ENCODE measurements at places on chromosomes 1 and 21. TPM values are rescaled to one million over a fixed set of nuclear protein-coding genes. Genes with fewer than 3 reads are reported as not detected.

TARBP1 gene
- total RNA-seq: 14.0 TPM

DNA sequence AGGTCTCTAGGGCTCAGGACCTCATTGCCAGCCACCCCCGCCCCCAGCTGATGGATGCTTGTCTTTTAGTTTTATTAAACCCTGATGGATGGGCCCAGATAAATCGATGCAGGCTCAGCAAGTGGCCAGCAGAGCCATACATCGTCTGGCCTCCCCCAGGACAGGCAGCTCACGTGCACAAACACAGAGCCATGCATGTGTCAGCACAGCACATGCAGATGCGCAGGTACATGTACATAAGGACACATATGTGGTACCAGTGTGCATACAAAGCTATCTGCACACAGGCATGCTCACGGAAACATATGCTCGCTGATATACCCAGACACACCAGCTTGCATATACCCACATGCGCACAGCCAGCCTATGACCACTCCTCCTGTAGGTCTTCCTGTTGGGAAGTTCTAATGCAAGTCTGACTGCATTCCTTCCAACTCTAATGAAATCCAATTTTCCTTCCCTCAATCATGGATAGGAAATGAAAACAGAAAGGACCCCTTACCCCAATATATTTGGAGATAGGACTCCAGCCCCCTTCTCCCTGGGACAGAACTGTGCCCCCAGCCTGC, 897 bp downstream of the COL16A1 start:
- H3K4me3 ChIP-seq: peak overlapping the region; percentile 39
- no peaks in the 10 kb centered on the region for H3K36me3 ChIP-seq
- peak overlapping the region; percentile 93 for H3K27ac ChIP-seq
- H3K4me1 ChIP-seq: peaks cover 58% of the 10 kb centered on the region
- peaks cover 16% of the 10 kb centered on the region for H3K27me3 ChIP-seq

GRCh38 chr1:52707927-52708655, 9.9 kb upstream of the COA7 start:
- no peak for DNase-seq
- peaks cover 5% of the 10 kb centered on the region for H3K4me1 ChIP-seq

DNA sequence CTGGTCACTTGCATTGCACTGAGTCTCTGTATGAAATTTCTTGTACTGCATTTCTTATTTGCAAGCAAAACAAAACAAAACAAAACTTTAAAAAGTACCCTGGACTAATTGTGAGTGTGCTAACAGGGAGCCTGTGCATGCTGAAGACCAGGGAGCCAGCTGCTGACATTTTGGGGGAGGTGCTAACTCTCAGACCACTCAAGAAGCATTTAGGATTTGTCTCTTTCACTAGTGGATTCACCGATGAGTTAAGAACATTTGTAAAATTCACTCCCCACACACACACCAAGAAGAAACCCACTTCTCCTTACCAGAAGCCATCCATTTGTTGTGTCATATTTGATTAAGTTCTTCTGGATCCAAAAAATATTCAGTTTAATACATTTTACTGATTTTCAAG, 95.7 kb upstream of the C1orf105 start:
- H3K27me3 ChIP-seq: no peaks in the 10 kb centered on the region
- peaks cover 14% of the 10 kb centered on the region for H3K4me1 ChIP-seq
- H3K36me3 ChIP-seq: no peaks in the 10 kb centered on the region
- no peak for DNase-seq

MYBPHL gene
- total RNA-seq: not detected

- no peaks in the 10 kb centered on the region for H3K27me3 ChIP-seq
- H3K36me3 ChIP-seq: no peaks in the 10 kb centered on the region
- H3K4me1 ChIP-seq: no peaks in the 10 kb centered on the region
- no peak overlapping the region for H3K4me3 ChIP-seq
Observed at GRCh38 chr1:79353224-79353623, 346.7 kb upstream of the ADGRL4 start.

RNU1-4 gene
- under 0.01 TPM for total RNA-seq

- H3K4me3 ChIP-seq: no peak overlapping the region
- no peak overlapping the region for H3K27ac ChIP-seq
- no peak for DNase-seq
- no peaks in the 10 kb centered on the region for H3K27me3 ChIP-seq
Observed at GRCh38 chr1:229106526-229107125, 164.3 kb upstream of the RAB4A start.

- H3K27me3 ChIP-seq: no peaks in the 10 kb centered on the region
- peak overlapping the region; percentile 58 for H3K27ac ChIP-seq
- H3K4me3 ChIP-seq: no peak overlapping the region
- no peaks in the 10 kb centered on the region for H3K36me3 ChIP-seq
Observed at GRCh38 chr1:23638188-23638619, 53.4 kb upstream of the RPL11 start.

S100A1 gene
- total RNA-seq: not detected

DNA sequence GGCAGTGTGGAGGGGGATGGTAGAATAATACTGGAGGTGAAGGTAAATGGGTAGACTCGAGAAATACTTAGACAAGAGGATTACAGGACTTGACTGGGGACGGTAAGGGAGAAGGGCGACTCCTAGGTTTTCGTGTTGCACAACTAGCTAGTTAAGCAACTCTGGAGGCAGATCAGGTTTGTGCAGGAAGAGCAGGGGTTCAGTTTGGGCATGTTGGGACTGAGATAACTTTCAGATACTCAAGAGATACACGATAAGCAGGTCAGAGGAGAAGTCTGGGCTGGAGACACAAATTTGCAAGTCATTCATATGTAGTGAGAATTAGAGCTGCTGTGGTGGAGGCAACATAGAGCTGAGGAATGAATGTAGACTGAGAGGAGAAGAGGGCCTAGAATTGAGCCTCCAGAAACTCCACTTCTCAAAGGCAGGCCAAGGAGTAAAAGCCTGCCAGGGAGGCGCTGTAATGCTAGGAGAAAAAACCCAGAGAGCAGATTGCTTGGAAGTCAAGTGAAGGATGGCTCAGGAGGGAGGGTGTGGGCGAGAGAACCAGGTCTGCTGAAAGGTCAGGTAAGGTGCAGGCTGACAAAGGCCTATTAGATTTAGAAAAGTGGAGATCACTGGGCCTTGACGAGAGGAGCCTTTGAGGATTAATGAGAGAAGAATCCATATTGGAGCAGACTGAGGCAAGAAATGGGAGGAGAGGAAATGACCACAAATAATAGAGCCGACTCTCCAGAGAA, 20.8 kb downstream of the MAB21L3 start:
- DNase-seq: no peak
- H3K27ac ChIP-seq: no peak overlapping the region
- H3K27me3 ChIP-seq: peaks cover 10% of the 10 kb centered on the region

DNA sequence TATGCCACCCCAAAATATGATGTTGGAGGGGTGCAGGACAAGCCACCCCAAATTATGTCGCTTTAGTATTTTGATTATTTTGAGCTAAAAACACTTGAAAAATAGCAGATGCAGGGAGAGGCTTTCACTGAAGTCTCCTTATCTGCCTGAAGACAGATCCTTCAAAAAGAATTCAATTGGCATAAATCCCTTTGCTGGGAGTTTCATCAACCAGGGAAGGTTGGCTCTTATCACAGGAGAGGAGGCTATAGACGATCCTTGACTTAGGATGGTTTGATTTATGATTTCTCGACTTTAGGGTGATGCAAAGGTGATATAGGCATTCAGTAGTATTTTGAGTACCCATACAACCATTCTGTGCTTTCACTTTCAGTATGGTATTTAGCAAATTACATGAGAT, 97.8 kb upstream of the CAMK1G start:
- no peaks in the 10 kb centered on the region for H3K4me1 ChIP-seq
- H3K27me3 ChIP-seq: no peaks in the 10 kb centered on the region
- no peak for DNase-seq
- no peak overlapping the region for H3K27ac ChIP-seq
- no peaks in the 10 kb centered on the region for H3K36me3 ChIP-seq

DMRTB1 gene
- not detected for total RNA-seq

ELAPOR1 gene
- 84.3 TPM for total RNA-seq

GRCh38 chr1:50454911-50455310, 31.7 kb upstream of the DMRTA2 start:
- H3K27ac ChIP-seq: no peak overlapping the region
- no peak overlapping the region for H3K4me3 ChIP-seq
- no peaks in the 10 kb centered on the region for H3K27me3 ChIP-seq
- peaks cover 11% of the 10 kb centered on the region for H3K36me3 ChIP-seq

- no peaks in the 10 kb centered on the region for H3K4me1 ChIP-seq
- DNase-seq: no peak
- peaks cover 71% of the 10 kb centered on the region for H3K36me3 ChIP-seq
- H3K4me3 ChIP-seq: no peak overlapping the region
- H3K27ac ChIP-seq: no peak overlapping the region
Observed at GRCh38 chr21:33619726-33620125, 21.8 kb downstream of the CRYZL1 start.

DNA sequence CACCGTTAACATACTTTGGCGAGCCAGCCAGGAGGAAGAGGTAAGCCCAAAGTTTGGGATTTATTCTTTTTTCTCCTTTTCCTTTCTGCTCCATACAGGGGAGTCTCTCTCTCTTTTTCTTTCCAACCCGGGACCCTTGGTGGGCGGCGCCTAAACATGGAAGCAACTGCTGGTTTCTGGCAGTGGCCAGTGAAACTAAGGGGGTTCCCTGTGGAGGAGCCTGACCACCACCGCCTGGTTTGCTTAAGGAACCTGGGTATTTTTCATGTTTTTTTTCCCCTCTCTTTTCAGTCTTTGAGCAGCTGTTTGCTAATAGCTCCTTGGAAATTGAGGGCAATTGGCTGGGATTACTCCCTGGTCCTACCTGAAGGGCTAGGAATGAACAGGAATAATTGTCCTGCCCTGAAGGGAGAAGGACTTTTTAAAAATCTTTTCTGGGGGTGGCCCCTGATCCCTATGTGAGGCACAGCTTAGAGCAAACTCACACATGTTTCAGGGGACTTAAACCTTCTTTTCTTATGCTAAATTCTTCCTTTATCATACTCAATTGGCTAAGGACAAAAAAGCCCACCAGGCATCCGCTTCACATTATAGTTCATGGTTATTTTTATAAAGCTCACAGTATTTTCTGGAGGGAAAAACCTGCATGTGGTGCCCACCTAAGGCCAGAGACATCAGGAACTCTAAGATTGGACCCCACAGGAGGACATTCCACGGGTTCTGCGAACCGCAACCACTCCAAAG, 61.3 kb upstream of the PLD5 start:
- H3K4me1 ChIP-seq: no peaks in the 10 kb centered on the region
- DNase-seq: no peak
- no peak overlapping the region for H3K27ac ChIP-seq
- no peak overlapping the region for H3K4me3 ChIP-seq
- no peaks in the 10 kb centered on the region for H3K27me3 ChIP-seq
- H3K36me3 ChIP-seq: no peaks in the 10 kb centered on the region

EFHD2 gene
- 36.2 TPM for total RNA-seq

DNA sequence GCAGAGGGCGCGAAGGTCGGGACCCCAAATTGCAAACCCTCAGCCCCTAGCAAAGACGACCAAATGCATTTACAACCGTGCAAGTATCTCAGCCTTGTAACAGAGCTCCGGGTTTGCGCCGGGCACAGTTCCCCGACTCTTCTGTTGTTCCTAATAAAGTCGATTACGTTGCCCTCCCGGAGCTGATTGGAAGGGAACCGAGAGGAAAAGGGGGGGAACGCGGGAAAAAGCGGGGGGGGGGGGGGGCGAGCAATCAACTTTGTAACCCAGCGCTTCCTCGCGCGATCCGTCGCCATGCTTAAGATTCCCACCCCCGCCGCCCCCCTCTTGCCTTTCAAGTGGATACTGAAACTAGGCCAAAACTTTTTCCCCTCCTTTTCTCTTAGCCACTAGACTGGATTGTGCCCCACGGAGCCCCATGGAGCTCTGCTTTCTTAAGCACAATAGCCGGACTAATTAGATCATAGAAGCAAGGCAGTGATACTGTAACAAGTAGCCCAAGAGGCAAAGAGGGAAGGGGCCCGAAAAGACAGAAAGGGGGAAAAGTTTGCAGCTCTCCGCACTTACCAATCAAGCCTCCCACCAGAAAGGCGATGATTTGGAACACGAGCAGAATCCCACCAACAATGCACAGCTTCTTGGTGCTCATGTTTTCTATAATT, 565 bp downstream of the WLS start:
- peaks cover 5% of the 10 kb centered on the region for H3K27me3 ChIP-seq
- peak; percentile 59 for DNase-seq
- H3K4me1 ChIP-seq: peaks cover 25% of the 10 kb centered on the region

- no peak overlapping the region for H3K4me3 ChIP-seq
- no peaks in the 10 kb centered on the region for H3K36me3 ChIP-seq
Observed at GRCh38 chr1:30807318-30808066, 49.9 kb upstream of the LAPTM5 start.

SPRR2G gene
- total RNA-seq: not detected

SPOCD1 gene
- total RNA-seq: 11.1 TPM

- no peaks in the 10 kb centered on the region for H3K36me3 ChIP-seq
- no peak for DNase-seq
- no peaks in the 10 kb centered on the region for H3K27me3 ChIP-seq
Observed at GRCh38 chr1:221965252-221965651, 223.4 kb upstream of the DUSP10 start.

GRCh38 chr1:109649491-109649914, 6.4 kb upstream of the GSTM4 start:
- DNase-seq: peak; percentile 57
- H3K4me1 ChIP-seq: peaks cover 2% of the 10 kb centered on the region
- H3K27me3 ChIP-seq: no peaks in the 10 kb centered on the region
- H3K4me3 ChIP-seq: peak overlapping the region; percentile 8
- H3K27ac ChIP-seq: no peak overlapping the region

- H3K27me3 ChIP-seq: peaks cover 30% of the 10 kb centered on the region
- no peaks in the 10 kb centered on the region for H3K36me3 ChIP-seq
- H3K4me3 ChIP-seq: no peak overlapping the region
- peaks cover 62% of the 10 kb centered on the region for H3K4me1 ChIP-seq
- H3K27ac ChIP-seq: peak overlapping the region; percentile 4
- DNase-seq: no peak
Observed at GRCh38 chr21:44998086-44998620, 58.3 kb downstream of the SLX9 start.

DNA sequence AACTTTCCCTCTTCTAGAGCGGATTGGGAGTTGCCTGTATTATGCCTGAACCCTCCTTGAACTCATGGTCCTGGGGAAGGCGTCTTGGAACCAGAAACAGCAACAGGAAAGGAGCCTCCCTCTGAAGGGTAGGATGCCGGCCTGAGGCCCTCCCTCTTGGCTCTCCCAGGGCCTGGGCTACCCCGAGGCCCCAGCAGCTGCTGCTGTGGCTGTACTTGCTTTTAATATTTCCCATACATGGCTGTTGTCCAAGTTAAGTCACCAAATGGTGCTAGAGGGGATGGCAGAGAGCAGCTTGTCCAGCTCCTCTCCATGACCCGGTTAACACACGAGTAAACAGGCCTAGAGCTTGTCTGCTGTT, 10.5 kb downstream of the CHRNB2 start:
- no peak overlapping the region for H3K4me3 ChIP-seq
- H3K4me1 ChIP-seq: peaks cover 3% of the 10 kb centered on the region
- peaks cover 51% of the 10 kb centered on the region for H3K36me3 ChIP-seq
- H3K27ac ChIP-seq: no peak overlapping the region
- H3K27me3 ChIP-seq: no peaks in the 10 kb centered on the region

DNA sequence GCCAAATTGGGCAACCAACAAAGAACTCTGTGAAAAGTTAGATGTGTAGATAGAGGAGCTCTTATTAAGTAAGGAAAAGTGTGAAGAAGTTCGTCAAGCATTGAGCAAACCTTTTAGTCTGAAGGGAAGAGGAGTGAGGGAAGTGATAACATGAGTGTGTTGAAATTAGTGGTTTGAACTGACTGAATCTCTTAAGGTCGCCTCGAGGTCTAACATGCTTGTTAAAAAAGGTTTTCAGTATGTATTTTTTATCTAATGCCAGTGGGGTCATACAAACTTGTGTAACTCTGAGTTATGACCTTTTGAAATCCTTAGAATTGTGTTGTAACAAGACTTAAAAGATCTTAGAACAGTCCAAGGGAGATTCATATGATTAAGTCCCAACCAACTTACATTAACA, 34.1 kb downstream of the SOAT1 start:
- H3K36me3 ChIP-seq: peaks cover 13% of the 10 kb centered on the region
- H3K27me3 ChIP-seq: no peaks in the 10 kb centered on the region
- DNase-seq: no peak
- no peak overlapping the region for H3K27ac ChIP-seq

NR1I3 gene
- 0.55 TPM for total RNA-seq
